Mucosa of descending colon (tissue), 3 donors: ENCODE measurements at places on chromosomes 13 and 19. TPM values are rescaled to one million over a fixed set of nuclear protein-coding genes. Genes with fewer than 3 reads are reported as not detected.
A peak's percentile ranks its signal among the peaks of the same experiment; 100 is the strongest.

DNA sequence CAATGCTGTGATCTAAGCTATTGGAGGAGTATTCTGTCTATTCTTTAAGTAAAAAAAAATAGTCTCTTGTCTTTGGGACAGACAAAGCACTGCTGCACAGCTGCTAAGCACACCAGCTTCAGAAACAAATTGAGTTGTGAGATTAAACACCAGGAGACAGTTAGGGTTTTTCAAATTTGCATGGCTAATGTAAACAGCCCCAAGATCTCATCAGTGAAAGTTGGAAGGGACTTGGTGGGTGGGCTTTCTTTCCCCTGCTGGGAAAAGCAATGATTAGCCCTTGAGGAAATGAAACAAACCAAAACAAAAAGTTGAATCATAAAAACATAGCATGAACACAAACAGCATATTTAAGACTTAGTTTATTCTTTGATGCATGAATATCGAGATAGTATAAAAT is 143.6 kb upstream of the SLITRK1 start:
- DNase-seq: no peak

The MCF2L gene
- 109 TPM for total RNA-seq

DNA sequence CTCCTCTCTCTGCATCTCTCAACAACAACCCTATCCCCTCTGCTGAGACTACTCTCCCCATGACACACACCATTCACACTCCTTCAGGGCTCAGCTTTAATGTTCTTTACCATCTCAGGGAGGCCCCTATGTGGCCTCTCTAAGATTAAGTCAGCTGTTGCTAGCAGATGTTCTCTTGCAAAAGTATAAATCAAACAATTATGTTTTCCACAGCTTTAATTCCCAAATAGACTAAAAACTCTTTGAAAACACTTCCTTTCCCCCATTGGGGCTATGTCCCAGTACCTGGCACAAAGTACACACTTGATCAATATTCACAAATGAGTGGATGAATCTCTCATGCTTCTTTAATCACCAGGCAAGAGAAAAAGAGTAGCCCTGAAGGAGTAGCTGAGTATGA is 5.1 kb downstream of the PEG3 start:
- DNase-seq: no peak

DNA sequence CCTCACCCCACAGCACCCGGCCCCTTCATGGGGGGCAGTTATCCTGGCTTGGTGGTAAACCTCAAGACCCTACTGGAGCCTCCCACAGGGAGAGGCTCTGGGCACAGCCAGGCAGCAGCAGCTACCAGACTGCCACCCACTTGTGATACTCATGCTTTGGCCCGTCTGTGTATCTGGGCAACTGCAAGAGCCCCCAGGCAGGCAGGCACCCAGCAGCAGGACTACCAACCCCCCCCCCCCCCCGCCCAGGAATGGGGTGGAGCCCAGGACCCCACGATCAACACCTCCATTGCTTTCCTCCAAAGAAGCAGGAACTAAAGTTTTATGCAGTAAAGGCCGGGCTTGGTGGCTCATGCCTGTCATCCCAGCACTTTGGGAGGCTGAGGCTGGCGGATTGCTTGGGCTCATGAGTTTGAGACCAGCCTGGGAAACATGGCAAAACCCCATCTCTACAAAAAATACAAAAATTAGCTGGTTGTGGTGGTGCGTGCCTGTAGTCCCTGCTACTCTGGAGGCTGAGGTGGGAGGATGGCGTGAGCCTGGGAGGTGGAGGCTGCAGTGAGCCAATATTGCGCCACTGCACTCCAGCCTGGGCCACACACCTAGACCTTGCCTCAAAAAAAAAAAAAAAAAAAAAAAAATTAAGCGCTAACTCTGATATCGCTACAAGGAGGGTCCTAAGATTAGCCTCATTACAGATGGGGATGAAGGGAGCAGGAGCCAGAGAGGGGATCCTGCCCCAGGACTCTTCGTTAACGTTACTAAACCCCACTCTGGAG is 1.1 kb upstream of the LYL1 start:
- no peak for DNase-seq

GRCh38 chr19:401866-402511 is 7.0 kb downstream of the C2CD4C start:
- DNase-seq: no peak

DNA sequence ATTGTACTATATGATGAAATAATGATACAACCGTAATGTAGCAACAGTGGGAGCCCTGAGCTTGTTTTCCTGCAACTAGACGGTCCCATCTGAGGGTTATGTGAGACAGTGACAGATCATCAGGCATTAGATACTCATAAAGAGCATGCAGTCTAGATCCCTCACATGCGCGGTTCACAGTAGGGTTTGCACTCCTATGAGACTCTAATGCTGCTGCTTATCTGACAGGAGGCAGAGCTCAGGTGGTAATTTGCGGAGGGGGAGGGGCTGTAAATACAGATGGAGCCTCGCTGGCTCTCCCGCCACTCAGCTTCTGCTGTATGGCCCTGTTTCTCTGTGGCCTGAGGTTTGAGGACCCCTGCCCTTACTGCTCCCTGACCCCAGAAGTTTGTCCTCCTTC is 13.7 kb downstream of the EPHX3 start:
- DNase-seq: no peak

DNA sequence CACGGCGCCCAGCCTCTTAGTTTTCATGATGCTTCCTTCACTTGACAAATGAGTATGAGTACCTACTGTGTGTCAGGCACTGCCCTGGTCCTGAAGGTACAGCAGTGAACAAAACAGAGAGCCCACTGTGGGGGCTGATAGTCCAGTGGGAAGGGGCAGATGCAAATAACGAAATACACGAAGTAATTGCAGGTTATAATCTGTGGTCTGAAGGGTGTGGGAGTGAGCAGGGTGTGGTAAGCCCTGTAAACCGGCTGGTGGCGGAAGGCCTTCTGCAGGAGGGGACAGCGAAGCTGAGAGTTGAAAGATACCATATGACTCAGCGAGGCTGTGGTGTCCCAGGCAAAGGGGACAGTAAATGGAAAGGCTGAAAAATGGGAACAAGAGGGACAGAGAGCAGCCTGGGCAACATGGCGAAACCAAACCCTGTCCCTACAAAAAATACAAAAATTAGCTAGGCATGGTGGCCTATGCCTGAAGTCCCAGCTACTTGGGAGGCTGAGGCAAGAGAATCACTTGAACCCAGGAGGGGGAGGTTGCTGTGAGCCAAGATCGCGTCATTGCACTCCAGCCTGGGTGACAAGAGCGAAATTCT is 60.5 kb downstream of the MAP4K1 start:
- DNase-seq: peak; percentile 58

The ZFP14 gene
- total RNA-seq: 7.5 TPM

DNA sequence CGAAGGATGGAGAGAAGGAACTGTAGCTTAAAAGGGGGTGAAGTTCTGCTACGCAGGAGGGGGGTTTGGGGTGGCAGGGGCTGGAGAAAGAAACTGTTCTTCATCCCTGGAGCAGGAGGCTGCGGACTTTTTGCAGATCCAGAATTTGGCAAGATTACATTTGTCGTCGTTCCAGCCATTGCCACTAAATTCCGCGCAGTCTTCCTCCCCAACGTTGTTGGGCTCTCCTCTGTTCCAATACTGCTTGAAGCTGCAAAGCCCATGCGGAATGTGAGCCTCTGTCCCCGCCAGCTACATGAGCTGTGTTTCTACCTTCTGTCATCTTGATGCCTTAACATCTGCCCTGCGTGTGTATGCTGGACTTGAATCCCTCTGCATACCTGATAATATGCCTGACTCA is 4.3 kb downstream of the CD209 start:
- no peak for DNase-seq

GRCh38 chr13:27860743-27861142 is 59.1 kb upstream of the PDX1 start:
- DNase-seq: no peak

The SLC39A3 gene
- total RNA-seq: 15.5 TPM

The SCEL gene
- total RNA-seq: 1.9 TPM

GRCh38 chr13:29362849-29363604 is 232.5 kb downstream of the SLC7A1 start:
- no peak for DNase-seq

- DNase-seq: peak; percentile 97
These were observed 14.4 kb downstream of the CIC start for GRCh38 chr19:42283188-42284065.

DNA sequence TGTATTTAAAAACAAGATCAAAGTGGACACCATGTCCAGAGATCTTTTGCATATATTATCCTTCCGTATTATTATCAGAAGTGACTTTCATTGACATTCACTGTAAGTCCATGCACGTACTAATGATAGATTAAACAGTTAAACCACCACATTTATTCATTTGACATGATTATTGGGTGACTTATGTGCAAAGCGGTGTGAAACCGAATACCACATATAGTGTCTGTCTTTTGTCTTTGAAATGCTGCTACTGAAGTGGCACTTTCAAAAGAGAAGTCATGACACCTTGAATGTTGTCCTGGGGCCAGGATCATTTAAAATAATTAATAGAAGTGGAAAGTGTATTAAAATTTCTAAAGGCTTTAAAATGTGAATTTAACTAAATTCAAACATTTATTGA is 100.1 kb downstream of the ERCC5 start:
- DNase-seq: no peak

DNA sequence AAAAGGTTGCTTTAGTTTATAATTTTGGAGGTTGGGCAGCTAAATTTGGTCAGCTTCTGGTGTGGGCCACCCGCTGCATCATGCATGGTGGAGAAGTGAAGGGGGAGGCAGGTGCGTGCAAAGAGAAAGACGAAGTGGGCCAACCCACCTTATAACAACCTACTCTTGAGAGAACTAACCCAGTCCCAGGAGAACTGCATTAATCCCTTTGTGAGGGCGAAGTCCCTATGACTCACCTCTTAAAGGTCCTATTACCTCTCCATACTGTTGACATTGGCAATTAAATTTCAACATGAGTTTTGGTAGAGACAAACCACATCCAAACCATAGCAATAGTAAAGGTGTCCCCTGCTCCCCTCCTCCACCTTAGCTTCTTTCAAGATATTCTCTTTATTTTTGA is 7.7 kb upstream of the FGF9 start:
- no peak for DNase-seq

DNA sequence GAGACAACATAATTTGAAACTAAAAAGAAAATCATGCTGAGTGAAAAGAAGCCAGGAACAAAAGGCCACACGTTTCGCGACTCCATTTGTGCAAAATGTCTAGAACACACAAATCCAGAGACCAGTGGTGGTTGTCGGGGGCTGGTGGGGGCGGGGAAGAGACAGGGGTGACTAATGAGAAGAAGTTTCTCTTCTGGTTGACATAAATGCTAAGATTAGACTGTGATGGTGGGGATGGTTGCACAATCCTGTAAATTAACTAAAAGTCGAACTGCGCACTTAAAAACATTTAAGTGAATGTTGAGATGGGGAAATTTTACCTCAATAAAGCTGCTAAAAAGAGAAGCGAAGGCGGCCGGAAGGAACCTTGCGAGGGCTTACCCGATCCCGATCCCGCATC is 7.1 kb downstream of the AKAP8 start:
- DNase-seq: no peak

The PSENEN gene
- total RNA-seq: 92.1 TPM

The MFSD12 gene
- 36.8 TPM for total RNA-seq

DNA sequence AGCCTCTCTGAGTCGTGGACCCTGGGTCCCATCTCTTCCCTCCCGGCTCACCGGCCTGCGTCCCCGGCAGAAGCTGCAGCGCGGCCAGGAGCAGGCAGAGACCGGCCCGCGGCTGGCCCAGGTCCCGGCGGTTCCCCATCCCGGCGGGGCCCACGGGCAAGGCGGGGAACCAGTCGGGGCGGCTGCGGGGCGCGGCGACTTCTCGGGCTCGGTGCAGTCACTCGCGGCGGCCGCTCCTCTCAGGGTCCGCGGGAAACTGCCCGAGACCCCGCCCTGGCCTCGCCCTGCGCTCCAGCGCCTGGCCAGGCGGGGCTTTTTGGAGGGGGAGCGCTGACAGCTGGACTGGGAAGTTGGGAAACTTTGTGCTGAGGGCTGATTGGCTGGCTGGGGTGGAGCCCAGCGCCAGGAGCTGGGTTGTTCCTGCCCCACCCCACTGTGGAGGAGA is at the start of gene COL5A3:
Gene COL5A3, minus strand, starts transcription at position 258 of the 445 bp plus-strand sequence. Its CDS starts 119 bp downstream, at position 139.
- peak; percentile 59 for DNase-seq

DNA sequence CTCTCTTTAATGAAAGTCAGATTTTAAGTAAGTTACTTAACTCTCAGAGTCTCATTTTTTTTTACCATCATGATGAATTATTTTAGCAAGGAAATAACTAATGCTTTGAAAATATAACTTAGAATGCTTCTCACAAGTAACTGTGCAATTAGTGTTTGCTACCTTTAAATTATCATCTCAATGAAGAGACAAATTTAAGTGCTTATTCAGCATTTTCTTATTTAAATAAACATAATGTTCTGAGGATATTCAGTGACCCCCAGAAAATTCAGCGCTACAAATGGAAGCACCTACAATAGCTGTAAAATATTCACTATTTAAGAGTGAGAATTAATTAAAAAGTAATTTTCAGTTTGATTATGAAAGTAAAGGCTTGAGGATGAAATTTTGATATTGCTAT is 527.2 kb downstream of the SLITRK1 start:
- no peak for DNase-seq

The CACNG8 gene
- total RNA-seq: not detected

- DNase-seq: no peak
These were observed 35.2 kb downstream of the KCTD15 start for GRCh38 chr19:33831825-33832224.

The IL17D gene
- 0.41 TPM for total RNA-seq

DNA sequence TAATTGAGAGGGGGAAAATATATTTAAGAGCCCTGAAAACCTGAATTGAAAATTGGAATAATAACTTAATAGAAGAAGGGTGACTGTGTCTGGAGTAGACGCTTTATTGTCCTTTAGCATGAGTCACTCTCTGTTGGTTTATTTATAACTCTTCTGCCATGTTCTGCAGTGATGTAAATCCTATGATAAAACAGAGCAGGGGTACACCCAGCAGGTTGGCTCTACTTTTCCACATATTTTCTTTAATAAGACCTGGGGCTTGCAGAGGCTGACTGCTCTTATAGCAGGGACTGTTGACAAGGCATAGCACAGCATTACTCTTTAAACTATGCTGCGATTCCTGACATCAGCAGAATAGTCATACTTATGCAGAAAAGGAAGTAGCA is 389.9 kb upstream of the PCDH9 start:
- no peak for DNase-seq

The DPY19L3 gene
- total RNA-seq: 21.5 TPM

The TDRD12 gene
- not detected for total RNA-seq

The GPC6 gene
- 7.5 TPM for total RNA-seq

The TLE6 gene
- 3.0 TPM for total RNA-seq

DNA sequence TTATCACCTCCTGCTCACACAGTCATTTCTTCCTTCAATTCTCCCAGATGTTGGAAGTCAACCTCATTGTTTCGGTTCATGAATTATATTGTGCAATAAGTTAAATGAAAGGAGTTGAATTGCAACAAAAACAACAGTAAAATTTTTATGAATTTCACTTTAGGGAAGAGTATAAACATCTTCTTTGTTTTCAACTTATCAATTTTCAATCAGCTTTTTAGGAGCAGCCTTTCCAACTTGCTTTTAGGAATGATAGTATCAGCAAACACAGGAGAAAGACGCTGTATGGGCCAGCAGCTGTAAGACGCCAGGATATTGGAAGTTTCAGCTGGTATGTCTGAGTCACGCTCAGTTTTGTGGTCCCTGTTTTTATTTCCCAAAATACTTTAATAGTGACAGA is 132.5 kb upstream of the ARGLU1 start:
- no peak for DNase-seq
